ENCODE measurements at places on chromosomes 16 and 17.

DNA sequence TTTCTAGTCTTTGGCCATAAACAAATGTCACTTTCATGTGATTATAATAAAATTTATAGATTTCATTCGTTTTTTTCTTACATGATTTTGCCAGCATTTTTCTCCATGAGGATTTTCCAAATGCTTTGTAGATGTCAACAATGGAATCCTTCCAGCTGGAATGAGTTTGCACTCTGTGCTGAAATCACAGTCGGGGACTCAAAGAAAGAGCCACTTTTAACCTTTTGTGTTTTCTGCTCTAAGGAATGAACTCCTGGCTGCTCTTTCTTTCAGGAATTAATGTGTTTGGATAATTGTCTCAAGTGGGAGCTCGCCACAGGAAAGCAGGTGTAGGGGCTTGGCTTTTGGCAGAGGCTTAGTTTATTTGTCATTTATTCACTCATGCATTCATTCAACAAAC is 372.3 kb upstream of the SALL1 start:
- DNase-seq: no peak

GRCh38 chr16:75263291-75263962 is 12.0 kb upstream of the BCAR1 start:
- no peak for DNase-seq

DNA sequence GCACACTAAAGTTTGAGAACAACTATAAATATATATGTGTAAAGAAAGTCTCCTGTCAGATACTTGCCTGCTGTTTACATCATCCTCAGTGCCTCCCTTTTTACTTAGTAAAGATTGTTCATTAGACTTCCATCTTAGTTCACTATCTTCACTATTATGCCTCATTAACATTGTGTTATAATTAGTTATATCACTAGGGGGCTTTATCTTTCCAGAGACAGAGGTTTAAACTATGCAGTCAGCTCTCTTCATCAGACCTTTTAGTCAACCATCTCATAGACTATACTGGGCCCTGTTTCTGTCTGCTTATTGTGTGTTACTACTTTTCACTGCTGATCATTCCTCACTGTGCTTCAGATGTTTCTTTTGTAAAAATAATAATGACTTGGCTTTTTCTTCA is 630.8 kb upstream of the KIF2B start:
- DNase-seq: no peak

DNA sequence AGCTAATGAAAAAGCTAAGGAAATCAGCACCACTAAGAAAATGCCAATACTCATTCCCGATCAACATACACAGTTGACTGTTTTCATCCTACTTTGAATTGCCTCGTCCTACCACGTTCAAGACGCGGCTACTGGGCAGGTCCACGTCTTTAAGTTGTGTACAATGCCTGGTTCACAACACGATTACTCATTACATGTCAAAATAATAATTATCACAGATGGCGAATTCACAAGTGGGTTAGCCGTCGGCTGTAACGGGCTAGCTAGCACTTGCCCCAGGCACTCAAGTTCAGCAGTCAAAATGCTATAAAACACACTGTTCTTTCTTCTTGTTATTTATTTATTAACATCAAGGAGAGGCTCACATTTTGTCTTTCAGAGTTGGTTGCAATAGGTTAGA is 124.2 kb downstream of the ZFHX3 start:
- no peak for DNase-seq

DNA sequence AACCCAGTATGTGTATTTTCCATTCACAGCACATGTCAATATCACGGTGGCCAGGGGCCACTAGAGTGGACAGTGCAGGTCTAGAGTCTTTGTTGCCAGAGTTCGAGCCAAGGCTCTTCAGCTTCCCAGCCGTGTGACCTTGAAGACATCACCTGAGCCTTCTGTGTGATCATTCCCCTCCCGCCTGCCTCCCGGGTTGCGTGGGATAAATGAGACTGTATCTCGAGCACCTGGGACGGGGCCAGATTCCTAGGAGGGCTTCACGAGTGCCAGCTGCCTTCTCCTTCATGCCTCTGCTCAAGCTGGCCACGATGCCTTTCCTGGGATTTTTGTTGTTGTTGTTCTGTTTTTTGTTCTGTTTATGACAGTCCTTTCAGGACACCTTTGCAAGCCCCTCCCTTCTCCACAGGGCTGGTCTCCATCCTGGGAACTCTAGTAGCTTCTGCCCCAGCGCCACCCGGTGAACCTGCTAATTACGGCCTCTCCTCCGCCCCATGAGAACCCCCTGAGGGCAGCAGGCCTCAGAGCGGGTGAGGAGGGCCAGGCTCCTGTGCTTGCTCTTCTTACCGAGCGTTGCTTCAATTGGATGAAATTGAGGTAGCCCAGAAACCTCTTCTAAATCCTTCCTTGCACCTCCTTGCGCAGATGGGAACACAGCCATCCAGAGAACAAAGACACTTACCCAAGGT is 3.9 kb downstream of the SPNS2 start:
- DNase-seq: no peak

DNA sequence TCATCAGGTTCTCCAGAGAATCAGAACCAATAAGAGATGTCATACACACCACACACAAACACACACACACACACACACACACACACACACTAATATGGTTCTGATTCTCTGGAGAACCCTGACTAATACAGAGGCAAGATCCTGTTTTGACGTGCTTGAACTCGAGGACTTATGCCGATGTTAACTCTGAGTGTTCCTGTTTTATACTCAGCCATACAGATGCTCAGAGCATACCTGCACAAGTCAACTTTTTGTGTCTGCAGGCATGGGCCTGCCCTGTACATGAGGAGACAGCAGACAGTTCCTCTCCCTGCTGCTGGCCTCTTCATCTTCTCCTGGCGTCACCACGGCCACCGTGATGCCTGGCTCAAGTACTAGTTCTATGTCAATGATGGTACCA is 635.9 kb downstream of the WWOX start:
- DNase-seq: no peak

DNA sequence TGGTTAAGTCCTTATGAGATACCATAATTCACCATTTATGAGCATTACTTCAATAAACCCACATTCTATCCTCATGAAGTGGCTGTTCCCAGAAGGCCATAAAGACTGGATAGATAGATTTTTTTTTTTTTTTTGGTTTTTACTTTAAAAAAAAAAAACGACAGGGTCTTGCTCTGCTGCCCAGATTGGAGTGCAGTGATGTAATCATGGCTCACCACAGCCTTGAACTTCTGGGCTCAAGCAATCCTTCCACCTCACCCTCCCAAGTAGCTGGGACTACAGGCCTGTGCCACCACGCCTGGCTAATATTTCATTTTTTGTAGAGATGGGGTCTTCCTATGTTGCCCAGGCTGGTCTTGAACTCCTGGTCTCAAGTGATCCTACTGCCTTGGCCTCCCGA is 102.3 kb downstream of the XYLT1 start:
- DNase-seq: no peak

DNA sequence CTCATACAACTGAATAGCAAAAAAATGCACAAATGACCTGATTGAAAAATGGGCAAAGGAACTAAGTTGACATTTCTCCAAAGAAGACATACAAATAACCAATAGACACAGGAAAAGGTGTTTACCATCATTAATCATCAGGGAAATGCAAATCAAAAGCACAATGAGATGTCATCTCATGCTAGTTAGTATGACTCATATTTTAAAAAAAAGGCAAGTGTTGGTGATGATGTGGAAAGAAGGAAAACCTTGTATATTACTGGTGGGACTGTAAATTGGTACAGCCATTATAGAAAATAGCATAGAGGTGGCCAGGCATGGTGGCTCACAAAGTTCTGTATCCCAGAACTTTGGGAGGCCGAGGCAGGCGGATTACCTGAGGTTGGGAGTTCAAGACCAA is 232.5 kb upstream of the ZFHX3 start:
- DNase-seq: no peak

GRCh38 chr17:33113276-33113990 is 121.8 kb downstream of the SPACA3 start:
- no peak for DNase-seq

GRCh38 chr16:10501016-10501607 is 79.3 kb downstream of the EMP2 start:
- no peak for DNase-seq

DNA sequence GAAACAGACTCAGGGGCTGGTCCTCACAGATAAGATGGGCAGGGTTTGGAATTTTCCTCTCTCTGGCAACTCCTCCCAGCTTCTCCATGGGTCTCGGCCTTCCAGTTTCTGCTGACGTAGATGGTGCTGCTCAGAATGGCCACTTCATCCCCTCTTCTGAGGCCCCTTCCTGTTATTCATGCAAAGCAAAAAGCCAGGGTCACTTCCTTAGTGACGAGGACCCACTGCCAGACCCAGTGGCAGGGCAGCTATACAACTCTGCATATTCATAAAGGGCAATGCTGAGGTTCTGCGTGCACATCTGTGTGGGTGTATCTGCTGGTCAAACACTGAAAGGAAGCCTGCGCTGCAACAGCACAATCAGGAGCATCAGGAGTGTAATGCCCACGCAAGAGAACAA is 108.8 kb downstream of the WSCD1 start:
- no peak for DNase-seq

GRCh38 chr16:9077091-9077809 is 14.2 kb upstream of the HAPSTR1 start:
- no peak for DNase-seq

- DNase-seq: no peak
Measured at GRCh38 chr16:10868104-10868595, 8.9 kb upstream of the CIITA start.

GRCh38 chr16:77585379-77586251 is 136.7 kb upstream of the NUDT7 start:
- no peak for DNase-seq

- no peak for DNase-seq
Measured at GRCh38 chr16:56919099-56919800, 12.7 kb upstream of the HERPUD1 start.

GRCh38 chr17:5247621-5248020 is 13.0 kb upstream of the SCIMP start:
- no peak for DNase-seq

- no peak for DNase-seq
Measured at GRCh38 chr17:38873640-38874380, 4.0 kb downstream of the LASP1 start.

GRCh38 chr17:61537264-61537771 is 53.7 kb downstream of the NACA2 start:
- no peak for DNase-seq

- DNase-seq: no peak
Measured at GRCh38 chr17:33086878-33087277, 95.2 kb downstream of the SPACA3 start.

- no peak for DNase-seq
Measured at GRCh38 chr17:19738073-19738449, 10.0 kb downstream of the ALDH3A1 start.

DNA sequence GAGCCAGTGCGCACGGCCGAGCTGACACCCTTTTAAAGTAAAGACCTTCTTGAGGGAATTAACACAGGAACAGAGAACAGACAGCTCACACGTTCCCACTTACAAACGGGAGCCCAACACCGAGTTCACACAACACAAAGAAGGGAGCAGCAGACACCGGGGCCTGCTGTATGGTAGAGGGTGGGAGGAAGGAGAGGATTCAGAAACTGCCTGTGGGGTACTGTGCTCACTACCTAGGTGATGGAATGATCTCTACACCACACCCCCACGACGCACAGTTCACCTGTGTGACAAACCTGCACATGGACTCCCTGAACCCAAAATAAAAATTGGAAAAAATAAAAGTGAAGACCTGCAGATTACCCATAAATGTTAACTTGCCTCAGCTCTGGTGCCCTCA is 32.5 kb downstream of the TMC6 start:
- no peak for DNase-seq

DNA sequence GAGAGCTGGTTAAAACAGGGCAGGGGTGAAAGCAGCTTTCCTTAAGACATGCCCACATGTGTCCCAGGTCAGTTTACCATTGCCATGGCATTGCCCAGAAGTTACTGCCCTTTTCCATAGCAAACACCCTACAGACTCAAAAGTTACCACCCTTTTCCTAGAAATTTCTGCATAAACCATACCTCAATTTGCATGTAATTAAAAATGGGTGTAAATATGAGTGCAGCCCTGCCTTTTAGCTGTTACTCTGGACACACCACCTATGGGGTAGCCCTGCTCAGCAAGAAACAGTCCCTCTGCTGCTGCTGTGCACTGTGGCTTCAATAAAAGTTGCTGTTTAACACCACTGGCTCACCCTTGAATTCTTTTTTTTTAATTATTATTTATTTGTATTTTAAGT is 168.5 kb upstream of the C16orf82 start:
- no peak for DNase-seq

DNA sequence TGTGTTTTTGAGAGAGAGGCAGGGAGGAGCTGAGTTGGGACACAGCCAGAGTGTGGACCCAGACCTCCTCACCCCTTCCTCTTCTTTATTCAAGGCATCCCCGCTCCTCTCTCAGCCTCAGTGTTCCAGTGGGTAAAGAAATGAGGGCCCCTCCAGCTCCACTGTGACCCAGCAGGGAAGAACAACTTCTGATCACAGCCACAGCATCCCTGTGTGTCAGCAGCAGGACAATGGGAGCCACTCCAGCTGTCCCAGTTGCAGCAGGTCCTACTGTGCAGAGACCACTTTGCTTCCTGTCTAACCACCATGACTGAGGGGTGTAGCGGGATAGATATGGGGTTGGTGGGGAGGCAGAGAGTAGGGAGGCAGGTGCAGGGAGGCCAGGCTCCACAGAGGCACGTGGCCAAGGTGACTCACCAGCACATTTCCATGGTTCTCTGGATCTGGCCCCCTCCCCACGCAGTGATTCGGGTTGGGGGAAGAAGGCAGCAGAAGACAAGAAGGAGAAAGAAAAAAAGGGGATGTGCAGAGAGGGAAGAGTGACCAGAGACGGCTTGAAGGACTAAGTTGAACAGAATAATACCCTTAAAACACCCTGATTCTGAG is 24.5 kb downstream of the PIK3R5 start:
- no peak for DNase-seq

DNA sequence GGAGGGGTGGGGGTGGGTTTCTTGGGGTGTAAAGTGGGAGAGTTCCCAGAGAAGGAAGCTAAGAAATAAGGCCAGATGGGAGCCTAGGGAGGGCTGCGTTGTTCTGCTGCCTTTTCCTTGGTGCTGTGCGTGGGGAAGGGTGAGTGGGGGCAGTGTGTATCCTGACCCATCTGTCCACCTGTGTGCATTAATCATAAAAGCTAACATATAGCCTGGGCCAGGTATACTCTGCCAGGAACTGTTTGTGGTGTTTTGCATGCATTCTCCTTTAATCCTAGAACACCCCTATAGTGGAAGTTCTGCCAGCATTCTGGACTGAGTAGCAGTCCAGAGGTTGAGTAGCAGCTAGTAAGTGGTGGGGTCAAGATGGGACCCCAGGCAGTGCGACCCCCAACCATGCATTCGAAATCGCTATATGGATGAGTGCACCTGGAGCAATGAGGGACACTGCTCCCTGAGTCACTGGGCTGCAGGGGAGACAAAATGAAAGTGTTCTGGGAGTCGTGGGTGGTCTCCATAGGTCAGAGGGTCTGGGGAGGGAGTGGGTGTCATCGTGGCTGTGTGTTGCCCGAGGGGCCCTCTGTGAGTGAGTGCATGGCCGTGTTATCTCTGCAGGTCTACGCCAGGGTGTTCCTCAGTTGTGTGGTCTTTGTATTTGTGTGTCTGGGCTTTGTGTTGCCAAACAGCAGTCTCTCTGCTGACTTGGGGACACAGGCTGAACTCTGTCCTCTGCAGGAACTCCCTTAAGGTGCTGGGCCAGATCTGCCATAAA is 1.3 kb downstream of the ERBB2 start:
- no peak for DNase-seq

- DNase-seq: no peak
Measured at GRCh38 chr16:85479972-85480726, 133.0 kb upstream of the GSE1 start.

Measured in Ammon's horn (tissue), 1 donor.